ENCODE measurements at places on chromosomes 2 and 18.

GRCh38 chr2:223042284-223042683 is 9.7 kb upstream of the KCNE4 start:
- no peak for DNase-seq

DNA sequence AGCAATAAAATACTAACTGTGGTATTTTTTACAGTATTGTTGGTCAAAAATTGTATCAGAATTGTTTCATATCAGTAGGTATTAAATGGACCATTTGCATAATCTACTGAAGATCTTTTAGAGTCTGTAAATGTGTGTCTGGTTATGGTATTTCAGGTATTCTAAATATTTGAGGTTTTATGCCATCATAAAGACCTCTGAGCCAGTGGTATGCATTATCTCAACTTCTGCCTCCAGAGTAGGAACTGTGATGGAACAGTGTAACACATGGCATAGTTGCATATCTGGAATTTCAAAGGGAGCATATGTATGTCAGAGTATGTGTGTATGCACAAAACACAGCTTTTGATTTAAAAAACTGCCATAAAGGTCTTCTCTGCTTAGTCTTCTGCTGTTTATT is 15.4 kb downstream of the GREB1L start:
- DNase-seq, result no peak

- DNase-seq, result no peak
These were observed 119.3 kb downstream of the SETBP1 start for GRCh38 chr18:44799907-44800421.

DNA sequence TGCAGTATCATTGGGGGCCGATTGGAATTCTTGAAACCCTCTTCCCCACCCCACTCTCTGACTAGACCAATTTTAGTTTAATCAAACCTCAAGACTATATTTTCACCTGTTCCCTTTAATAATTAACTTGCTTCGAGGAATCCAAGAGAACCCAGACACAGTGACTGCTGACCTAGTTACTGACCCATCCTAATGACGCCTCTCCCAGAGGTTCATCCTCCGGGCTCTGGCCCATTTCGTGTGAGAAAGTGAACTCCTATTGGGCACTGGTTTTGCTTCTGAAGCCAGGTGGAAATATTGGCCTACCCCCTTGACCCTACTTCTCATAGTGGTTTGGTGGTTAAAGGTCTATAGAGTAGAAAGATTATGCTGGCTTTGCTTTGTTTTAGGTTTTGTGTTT is 39.9 kb downstream of the RPL37A start:
- no peak for DNase-seq

DNA sequence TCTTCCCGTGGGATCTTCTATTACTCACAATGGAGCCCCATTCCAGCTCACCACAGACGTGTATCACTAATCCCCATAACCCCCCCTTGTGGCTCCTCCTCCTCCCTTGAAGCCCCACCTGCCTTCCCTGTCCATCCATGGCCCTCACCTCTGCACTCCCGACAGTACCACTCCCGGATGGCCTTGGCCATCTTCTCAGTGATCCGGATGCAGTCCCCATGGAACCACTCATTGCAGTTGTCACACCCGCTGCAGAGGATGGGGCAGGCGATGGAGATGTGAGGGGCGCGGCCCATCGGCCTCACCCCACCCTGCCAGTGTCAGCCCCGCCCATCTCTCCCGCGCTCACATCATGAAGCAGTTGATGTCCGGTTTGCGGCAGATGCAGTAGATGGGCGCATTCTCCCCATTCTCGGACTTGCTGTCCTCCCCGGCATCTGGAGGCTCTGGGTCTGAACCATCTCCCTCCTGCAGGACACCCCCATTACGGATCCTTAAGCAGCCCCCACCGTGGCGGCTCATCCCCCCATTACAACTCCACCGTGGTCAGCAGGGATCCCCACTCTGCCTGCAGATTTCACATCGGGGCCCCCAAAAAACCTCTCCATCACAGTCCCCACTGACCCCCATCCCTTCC is 983 bp downstream of the CXXC1 start:
- DNase-seq, result peak; percentile 57
